ENCODE measurements at places on chromosomes 2 and 18. TPM values are rescaled to one million over a fixed set of nuclear protein-coding genes. Genes with fewer than 3 reads are reported as not detected.

Gene KCNK3
- 1.5 TPM for total RNA-seq

Gene C2orf72
- total RNA-seq = 44.5 TPM

Gene SGPP2
- total RNA-seq = 54.0 TPM

Gene FAM228A
- total RNA-seq = not detected

Gene CAPG
- total RNA-seq = 105 TPM

Gene NOL4
- 1.3 TPM for total RNA-seq

Gene SELENOI
- total RNA-seq = 42.2 TPM

Gene GRHL1
- total RNA-seq = 1.9 TPM

Gene RAB17
- 34.7 TPM for total RNA-seq

Gene TMEM198
- total RNA-seq = 2.9 TPM

Gene SLC9A2
- total RNA-seq = 58.4 TPM

Gene RNU2-63P
- 5.7 TPM for total RNA-seq

Gene RGPD3
- total RNA-seq = 0.05 TPM

Gene ALS2
- 11.7 TPM for total RNA-seq

Gene DES
- 917 TPM for total RNA-seq

Gene MAP3K20
- 22.6 TPM for total RNA-seq

Gene CPLX4
- total RNA-seq = not detected

Gene DSC3
- total RNA-seq = 0.27 TPM

Gene DBI
- total RNA-seq = 275 TPM

Gene MOGAT1
- total RNA-seq = 0.24 TPM

Gene MARCHF4
- 0.44 TPM for total RNA-seq

Gene NPC1
- 32.3 TPM for total RNA-seq

Gene ATP6V1B1
- not detected for total RNA-seq

Gene GAL3ST2
- total RNA-seq = 34.2 TPM

Gene SCN3A
- 0.40 TPM for total RNA-seq

Gene NR4A2
- 4.7 TPM for total RNA-seq

Gene TM4SF20
- total RNA-seq = 34.9 TPM

Gene C2orf66
- not detected for total RNA-seq

Gene FIGN
- 0.58 TPM for total RNA-seq

Gene UGT1A10
- 45.2 TPM for total RNA-seq

Gene TIMM21
- 45.5 TPM for total RNA-seq

Gene NTSR2
- total RNA-seq = not detected

Gene CYTIP
- 5.9 TPM for total RNA-seq

Gene AGPS
- total RNA-seq = 102 TPM

Gene KIF1A
- 4.3 TPM for total RNA-seq

Gene TXNDC2
- not detected for total RNA-seq

Gene ZNF804A
- total RNA-seq = 0.13 TPM

Gene AMER3
- total RNA-seq = 0.27 TPM

Gene NXPH2
- total RNA-seq = not detected

Gene TBR1
- total RNA-seq = not detected

Gene IL1A
- 0.45 TPM for total RNA-seq

Gene MOB4
- total RNA-seq = 24.7 TPM

Gene HYCC2
- 52.6 TPM for total RNA-seq

Gene PSD4
- 50.6 TPM for total RNA-seq

Gene ERMN
- total RNA-seq = 0.11 TPM

Gene MAIP1
- total RNA-seq = 35.5 TPM

Gene OTOS
- not detected for total RNA-seq

Gene PROKR1
- 0.08 TPM for total RNA-seq

Gene ANKRD62
- total RNA-seq = 0.19 TPM

Gene CCBE1
- total RNA-seq = 0.27 TPM

Gene MAPK4
- 1.8 TPM for total RNA-seq

Gene GKN1
- total RNA-seq = not detected
